ENCODE measurements at places on chromosomes 4 and X.

DNA sequence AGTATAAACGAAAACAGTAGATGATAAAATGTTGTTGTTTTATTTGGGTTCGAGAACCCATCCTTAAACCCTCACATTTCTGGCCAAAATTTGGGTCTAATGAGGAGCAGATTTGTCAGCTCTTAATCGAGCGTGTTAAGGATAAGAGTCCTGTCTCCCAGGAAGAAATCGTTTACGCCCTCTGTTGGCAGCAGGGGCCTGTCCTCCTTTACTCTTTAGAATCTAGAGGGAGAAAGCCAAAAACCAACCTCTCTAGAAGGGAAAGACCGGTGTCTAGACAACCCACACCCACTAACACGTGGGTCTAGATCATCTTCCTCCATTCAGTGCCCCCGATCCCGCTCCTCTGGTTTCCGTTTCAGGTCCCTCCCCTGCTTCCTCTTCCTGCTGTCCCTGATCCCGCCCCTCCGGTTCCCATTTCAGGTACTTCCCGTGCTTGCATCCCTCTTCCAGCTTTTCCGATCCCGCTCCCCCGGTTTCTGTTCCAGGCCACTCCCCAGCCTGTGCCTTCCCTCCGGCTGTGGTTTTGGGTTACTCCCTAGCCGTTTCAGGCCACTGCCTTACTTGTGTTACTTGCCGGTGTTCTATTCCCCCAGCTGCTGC, 339.1 kb downstream of the PAPSS1 start:
- DNase-seq: no peak

DNA sequence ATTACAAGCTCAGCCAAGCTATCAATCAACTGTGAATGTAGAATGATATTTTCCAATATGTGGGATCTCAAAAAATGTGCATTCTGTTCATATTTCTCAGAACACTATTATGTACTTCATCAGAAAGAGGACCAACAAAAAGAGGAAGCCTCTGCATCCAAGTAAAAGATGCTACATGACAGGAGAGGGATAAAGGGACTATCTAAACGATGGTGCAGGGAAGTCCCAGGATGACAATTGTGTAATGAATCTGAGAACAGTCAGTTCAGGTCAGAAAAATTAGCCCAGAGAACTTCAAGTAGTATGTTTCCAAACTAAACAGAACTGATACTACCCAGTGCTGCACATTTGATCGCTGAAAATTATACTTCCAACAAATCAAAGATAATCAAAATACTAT, 127.0 kb downstream of the ZNF330 start:
- no peak for DNase-seq

DNA sequence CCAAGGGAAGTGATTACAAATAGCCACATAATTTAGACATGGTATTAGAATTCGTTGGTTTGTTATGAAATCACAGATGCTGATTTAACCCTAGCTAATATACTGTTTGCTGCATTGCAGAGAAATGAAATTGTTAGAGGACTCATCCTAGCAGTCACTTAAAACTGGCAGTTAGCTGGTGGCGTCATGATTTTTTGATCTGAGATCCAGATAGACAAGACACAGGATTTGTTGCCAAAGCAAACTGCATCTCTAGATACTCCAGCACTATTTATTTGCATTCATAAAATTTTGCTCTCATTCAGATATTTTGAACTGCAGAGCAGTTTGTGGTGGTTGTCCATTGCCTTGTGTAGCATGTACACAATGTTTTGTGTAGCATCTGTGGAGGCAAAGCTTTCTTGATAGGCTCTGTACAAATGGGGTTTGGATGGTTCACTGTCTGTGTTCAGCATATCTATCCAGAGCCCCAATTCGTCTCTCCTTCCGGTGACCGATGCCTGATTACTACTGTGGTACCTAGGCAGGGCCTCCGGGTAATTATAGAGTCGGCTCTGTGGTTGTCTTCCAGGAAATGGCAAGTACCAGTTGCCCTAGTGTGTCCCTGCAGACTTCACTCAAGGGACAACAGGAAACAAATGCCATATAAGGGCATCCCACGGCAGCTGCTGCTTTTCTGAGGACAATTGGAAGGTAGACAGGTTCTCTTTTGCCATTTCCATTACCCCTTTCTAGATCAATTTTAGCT, 30.1 kb upstream of the SPARCL1 start:
- DNase-seq: no peak

DNA sequence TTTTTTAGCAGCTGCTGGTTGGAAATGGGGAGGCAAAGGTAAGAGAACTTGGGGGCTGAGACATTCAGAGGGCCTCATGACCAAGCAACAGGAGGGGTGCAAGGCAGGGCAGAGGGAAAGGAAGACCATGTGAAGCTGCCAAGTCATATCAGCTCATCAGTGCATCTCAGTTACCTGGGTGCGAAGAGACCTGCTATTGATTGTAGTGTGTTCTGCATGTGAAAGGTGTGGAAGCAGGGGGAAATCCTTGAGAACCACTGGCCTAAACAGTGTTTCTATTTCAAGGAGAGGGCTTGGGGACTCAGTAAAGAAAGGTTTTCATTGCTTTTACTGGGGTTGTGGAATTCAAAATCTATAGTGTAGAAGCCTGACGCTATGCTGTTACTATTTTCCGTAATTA, 47.1 kb upstream of the EDA start:
- DNase-seq: no peak

GRCh38 chrX:53642337-53642736, 44.2 kb downstream of the HUWE1 start:
- DNase-seq: no peak
